ENCODE measurements at places on chromosomes 3 and 15.
A peak's percentile ranks its signal among the peaks of the same experiment; 100 is the strongest.

DNA sequence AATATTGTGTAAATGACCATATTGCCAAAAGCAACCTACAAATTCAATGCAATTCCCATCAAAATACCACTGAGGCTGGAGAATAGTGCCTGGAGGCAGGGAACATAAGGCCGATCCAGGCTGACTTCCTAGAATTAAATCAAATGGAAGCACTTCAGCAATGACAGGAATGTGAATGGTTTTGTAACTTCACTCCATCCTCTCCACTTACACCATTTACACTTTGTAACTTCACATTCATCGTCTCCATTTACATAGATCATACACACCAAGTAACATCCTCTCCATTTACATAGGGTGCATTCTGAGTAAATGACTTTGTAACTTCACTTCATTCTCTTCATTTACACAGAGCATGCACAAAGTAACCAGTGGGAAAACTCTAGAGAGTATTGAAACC is 11.6 kb downstream of the STRIT1 start:
- no peak for DNase-seq

DNA sequence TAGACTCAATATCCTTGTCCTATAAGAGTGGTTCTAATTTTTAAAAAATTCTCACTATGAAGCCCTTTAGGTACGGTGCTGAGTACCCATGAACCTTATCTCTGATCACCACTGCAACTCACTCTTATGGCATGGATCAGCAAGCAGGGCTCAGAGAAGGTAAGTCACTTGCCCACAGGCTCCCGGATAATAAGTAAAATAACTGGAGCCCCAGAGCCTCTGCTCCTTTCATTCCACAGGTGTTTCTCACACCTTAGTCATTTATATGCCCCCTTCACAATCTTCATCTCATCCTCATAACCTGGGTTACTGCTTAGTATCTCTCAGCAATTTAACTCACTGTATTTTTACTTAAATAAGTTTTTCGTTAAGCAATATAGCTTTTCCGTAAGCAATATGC is 28.4 kb upstream of the AKAP13 start:
- no peak for DNase-seq

- DNase-seq, result no peak
These were observed 2.2 kb upstream of the ITIH1 start for GRCh38 chr3:52774901-52775864.

DNA sequence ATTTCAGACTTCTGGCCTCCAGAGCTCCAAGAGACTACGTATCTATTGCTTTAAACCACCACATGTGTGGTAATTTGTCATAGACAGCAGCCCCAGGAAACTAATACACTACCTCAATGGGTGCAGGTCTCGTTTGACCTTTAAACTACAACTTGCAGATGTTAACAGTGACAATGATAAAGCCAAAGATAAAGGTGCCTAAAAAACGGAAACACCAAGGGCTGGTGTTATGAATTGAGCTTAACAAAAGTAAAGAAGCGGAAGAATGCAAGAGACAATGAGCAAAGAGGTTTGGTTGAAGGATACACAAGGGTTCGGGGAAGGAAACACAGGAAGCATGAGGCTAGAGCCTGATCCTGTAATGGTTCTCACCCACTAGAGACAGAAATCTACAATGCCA is 50.8 kb downstream of the RFTN1 start:
- peak; percentile 17 for DNase-seq
